ENCODE measurements at places on chromosomes 16 and 17.

GRCh38 chr17:14133104-14133503 is 63.8 kb downstream of the COX10 start:
- no peak for DNase-seq

DNA sequence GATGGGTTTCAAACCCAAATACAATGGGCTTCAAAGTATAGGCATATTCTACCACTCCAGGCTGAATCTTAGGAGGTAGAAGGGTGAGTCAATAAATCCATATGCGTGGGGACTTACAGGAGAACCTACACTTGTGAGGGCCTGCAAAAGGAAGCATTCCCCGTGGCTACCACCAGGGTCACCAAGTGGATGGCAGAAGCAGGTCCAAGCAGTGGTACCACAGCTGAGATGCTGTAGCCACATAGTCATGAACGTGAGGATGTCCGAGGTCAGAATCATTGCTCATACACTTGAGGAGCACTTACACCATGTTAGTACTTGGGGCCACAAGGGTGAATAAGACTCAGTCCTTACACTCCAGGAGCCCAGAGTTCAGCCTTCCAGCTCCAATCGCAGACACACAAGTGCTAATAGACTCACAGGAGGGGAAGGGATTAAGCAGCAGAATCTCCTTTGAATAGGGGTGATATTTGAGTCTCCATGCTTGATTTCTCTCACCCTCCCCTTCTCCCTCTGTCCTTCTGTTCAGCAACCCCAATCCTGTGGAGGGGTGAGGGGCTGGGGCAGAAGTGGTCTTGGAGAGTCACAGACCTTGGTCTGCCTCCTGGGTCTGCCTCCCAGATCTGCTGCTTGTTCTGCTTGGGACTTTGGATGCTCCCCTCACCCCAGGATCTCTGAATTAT is 42.5 kb upstream of the ASIC2 start:
- no peak for DNase-seq

- no peak for DNase-seq
These were observed 22.6 kb downstream of the CNTNAP1 start for GRCh38 chr17:42704837-42705494.

GRCh38 chr16:23182679-23183542 is at the start of gene SCNN1G:
Gene SCNN1G, plus strand, starts transcription at chr16:23182745. Its CDS starts 3,527 bp downstream, at chr16:23186272.
- peak; percentile 58 for DNase-seq

GRCh38 chr17:77346765-77347164 is 206.0 kb downstream of the SEC14L1 start:
- DNase-seq, result no peak

GRCh38 chr16:14017886-14018285 is 53.2 kb upstream of the MRTFB start:
- DNase-seq, result no peak

GRCh38 chr16:27204312-27204915 is 1.1 kb downstream of the KDM8 start:
- DNase-seq, result no peak

DNA sequence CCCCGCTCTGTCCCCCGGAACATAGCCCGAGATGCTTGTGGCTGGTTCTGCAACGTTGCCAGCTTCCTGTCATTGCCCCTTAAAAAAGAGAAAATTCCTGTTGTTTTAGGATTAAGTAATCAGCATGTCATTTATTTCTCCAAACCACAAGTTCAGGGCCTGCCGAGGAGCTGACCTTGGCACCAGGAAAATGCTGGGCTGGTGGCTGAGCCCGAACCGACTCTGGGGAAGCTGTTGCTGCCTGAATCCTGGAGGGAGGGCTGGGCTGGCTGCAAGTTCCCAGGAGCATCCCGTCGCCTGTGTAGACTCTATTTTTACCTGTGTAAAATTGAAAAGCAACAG is 130.9 kb upstream of the FOXF1 start:
- no peak for DNase-seq

DNA sequence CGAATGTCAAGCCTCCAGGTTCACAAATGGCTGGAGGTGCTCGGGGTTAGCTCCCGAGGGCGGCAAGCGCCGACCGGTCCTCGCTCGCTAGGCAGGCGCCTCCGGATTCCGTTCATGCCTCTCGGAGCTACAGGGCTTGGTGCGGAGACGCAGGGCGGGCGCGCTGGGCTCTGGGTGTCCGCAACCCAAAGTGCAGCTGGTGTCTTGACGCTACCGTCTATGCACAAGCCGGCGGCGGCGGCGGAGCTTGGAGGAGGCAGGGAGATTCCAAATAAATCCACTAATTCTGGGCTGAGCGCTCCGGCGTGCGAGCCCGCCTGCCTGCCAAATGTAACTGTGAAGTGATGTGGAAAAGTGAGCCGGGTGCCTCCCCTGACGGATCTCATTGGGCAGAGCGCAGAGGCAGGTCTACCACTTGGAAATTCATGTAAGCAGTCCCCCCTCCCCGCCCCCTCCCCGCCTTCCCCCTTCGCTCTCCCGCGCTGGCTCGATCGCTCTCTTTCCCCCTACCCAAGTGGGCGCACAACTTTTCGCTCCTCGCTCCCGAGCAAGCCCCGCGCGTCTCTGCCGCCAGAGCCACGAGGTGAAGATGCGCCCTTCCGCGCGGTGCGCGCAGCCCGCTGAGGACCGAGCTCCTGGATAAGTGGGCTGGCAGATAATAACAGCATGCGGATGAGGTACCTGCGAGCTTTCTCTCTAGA is at the start of gene CDH8:
Gene CDH8 (minus strand): TSS at position 338 of the 701 bp plus-strand sequence. CDS start 15,035 bp downstream, outside the sequence.
- DNase-seq, result no peak

DNA sequence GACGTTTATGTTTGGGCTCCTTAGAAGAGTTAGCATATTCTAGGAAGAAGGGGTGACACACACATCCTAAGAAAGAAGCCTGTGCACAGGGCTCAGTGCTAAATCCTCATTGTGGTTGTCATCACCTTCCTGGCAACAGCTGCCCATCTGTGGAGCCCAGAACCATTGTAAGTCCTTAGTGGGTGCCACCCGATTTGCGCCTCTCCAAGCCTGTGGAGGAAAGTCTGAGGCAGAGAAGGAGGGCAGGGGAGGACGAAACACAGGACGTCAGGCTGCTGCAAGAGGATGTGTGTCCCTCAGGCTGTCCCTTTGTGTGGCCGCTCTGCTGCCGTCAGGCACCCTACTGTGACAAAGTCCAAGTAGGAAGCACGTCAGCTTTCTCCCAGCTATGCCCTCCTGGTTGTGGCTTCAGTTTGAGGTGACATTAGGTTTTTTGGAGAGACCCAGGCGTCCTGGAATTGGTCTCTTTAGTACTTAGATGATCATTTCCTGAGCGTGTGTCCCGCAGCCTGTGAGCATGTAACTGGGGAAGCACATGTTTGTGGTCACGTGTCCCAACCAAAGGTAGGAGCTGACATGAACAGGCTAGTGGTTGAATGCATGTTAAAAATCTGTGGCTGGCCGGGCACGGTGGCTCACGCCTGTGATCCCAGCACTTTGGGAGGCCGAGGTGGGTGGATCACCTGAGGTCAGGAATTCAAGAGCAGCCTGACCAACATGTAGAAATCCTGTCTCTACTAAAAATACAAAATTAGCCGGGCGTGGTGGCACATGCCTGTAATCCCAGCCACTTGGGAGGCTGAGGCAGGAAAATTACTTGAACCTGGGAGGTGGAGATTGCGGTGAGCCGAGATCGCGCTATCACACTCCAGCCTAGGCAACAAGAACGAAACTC is 10.7 kb downstream of the CLUAP1 start:
- DNase-seq, result no peak

GRCh38 chr17:67403065-67403464 is 26.0 kb downstream of the PITPNC1 start:
- no peak for DNase-seq

GRCh38 chr16:24853830-24854229 is 8.1 kb downstream of the SLC5A11 start:
- peak; percentile 21 for DNase-seq

- DNase-seq, result no peak
These were observed 59.1 kb downstream of the SSH2 start for GRCh38 chr17:29870836-29871465.

- peak; percentile 88 for DNase-seq
These were observed 240.3 kb upstream of the GSE1 start for GRCh38 chr16:85372627-85373372.

DNA sequence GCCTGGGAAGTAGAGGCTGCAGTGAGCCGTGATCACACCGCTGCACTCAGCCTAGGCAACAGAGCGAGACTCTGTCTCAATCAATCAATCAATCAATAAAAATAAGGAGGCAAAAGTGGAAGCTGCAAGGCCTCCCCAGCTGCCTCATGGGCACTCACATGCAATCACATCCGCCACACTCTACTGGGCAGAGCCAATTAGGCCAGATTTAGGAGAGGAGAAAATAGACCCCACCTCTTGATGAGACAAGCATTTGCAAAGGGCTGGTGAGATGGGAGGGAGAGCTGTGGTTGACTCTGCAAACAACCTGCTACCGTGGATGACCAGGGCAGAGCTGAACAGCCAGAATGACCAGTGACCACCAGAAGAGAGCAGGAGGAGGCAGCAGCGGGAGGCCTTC is 14.7 kb upstream of the GSG1L start:
- DNase-seq, result no peak

GRCh38 chr17:40557531-40558299 is 7.6 kb downstream of the CCR7 start:
- DNase-seq, result no peak

DNA sequence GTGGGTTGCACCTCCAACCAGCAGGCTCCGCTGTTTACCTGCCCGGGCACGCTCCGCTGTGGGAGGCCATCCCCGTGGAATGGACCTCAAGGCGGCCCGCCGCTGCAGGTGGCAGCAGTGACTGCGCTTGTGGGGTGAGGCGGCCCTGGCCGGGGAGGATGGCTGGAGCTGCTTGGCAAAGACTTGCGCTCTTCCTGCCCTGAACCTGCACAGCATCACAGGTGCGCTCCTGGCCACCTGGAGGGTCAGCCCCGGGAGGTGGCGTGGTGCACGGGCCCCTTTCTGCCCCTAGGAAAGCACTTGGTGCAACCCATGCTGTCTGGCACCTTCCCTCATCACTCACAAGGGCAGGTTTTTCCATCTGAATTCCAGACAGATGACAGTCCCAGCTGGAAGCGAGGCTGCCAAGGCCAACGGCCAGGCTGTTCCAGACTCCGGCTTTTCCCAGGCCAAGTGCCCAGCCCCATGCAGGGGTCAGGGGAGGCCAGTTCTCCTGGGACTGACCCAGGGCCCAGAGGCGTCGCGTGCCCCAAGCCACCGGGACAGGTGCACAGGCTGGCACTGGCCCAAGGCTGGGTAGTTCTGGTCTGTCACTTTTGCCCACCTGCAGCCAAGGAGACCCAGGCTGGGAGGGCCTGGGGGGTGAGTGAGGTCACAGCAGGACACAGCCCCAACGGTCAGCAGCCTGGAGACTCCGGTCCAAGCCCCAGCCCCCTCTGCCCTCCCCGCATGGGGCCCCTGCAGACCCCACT is 13.3 kb downstream of the UTS2R start:
- peak; percentile 85 for DNase-seq

GRCh38 chr17:74467221-74467951 is 952 bp downstream of the CD300A start:
- no peak for DNase-seq

DNA sequence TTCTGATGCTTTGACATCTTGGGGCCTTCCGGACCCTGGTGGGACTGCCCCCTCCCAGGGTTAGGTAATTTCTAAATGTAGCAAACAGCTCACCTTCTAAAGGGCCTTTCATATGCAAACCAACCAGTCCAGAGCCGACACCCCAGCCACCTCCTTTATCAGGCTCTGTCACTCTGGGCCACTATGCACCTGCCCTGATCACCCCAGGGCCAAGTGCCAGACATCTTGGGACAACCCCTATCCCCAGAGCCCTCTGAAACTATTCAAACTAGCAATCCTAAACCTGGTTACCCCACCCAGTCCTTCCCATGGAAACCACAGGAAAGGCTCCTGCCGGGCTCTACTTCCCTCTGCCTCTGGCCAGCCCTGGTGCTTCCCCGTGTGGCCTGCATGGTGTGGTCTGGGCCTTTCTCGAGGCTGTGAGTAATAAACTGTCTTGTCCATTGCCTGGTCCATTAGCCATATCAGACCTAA is 91.2 kb upstream of the TNRC6C start:
- no peak for DNase-seq

DNA sequence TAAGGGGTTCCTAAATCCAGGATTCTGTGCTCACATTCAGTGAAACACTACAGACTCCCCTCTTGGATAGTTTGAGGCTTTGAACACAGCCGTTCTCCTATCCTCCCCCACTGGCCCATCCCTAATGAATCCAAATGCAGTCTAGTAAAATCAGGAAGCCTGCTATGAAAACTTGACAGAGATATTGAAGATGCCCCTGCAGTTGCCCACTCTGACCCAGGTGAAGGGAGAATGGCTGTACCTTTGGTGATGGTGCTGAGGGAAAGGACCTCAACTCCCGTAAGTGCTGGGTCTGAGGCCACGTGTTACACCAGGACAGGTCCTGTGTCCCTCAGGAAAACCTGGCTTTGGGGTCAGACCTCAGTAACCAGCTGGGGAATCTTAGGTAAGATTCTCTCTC is 54.4 kb downstream of the SF3B3 start:
- DNase-seq, result no peak

- DNase-seq, result peak; percentile 25
These were observed 8.3 kb downstream of the FLII start for GRCh38 chr17:18250259-18250658.

GRCh38 chr16:85757341-85757822 is 6.5 kb upstream of the C16orf74 start:
- peak; percentile 42 for DNase-seq

DNA sequence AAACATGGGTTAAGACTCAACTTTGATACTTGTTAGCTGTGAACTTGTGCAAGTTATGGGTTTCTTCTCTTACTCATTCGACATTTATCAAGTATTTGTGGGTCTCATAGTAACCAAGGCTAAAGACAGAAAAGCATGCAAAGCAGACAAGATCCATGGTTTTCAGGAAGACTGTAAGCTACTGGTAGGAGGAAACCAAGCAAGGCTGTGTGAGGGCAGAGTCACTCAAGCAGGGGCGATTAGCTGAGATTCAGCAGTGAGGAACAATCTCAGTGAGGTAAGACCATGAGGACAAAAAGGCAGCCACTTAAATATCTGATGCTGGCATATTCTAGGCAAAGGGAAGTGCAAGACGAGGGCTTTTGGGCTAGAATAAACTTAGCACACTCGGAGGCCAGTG is 29.5 kb downstream of the MBTD1 start:
- peak; percentile 36 for DNase-seq

DNA sequence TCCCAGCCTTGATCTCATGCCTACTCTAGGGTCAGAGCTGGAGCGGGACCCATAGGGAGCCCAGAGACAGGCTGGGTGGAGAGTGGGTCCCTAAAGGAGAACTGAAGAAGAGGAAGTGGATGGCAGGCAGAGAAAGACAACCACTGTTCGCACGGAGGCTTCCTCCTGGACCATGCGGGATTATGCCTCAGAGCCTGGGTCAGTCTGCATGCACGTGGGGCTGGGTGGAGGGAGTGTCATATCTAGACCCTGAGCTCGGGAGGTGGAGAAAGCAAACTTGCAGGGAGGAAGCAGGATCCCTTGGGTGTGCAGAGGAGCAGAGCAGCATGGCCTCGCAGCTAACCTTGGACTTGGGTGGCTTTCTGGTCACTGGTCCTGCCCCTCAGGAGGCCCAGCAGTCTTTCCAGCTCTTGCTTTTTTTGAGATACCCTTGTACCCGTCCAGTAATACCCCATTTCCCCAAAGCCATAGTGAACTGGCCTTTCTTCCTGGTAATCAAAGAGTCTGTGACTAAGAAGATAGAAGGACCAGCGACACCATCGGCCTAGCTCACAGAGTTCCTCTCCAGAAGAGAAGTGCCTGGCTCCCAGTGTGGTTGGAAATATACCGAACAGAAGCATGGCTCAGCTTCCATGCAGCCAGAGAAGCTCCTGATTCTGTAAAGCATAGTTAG is 344.2 kb downstream of the CPPED1 start:
- DNase-seq, result no peak
